Activated CD4-positive, alpha-beta T cell treated with anti-CD3 and anti-CD28 coated beads, Interleukin-2, amount 50 U/mL, for 24 hours (primary cell): ENCODE measurements at places on chromosomes 7 and 10.

DNA sequence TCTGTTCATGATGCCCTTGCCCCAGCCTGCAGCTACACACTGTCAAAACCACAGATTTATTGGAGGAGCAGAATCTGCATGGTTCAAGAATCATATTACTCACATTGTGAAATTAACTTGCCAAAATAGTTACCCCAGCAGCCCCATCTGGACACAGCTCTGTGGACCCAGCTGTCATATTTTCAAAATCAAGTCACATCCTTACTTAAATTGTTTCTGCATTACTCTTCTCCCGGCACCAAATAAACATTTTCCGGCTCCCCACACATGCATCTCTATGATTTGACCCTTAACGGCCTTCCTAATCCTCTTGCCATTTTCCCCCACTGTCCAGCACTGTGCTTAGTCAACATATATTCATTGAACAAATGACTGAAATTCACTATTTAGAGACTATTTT lies 43.8 kb upstream of the GPR26 start:
- DNase-seq, result no peak

GRCh38 chr7:150430465-150431085 lies 19.9 kb upstream of the GIMAP8 start:
- DNase-seq, result no peak

GRCh38 chr10:3571310-3571825 lies 213.6 kb downstream of the KLF6 start:
- DNase-seq, result no peak

DNA sequence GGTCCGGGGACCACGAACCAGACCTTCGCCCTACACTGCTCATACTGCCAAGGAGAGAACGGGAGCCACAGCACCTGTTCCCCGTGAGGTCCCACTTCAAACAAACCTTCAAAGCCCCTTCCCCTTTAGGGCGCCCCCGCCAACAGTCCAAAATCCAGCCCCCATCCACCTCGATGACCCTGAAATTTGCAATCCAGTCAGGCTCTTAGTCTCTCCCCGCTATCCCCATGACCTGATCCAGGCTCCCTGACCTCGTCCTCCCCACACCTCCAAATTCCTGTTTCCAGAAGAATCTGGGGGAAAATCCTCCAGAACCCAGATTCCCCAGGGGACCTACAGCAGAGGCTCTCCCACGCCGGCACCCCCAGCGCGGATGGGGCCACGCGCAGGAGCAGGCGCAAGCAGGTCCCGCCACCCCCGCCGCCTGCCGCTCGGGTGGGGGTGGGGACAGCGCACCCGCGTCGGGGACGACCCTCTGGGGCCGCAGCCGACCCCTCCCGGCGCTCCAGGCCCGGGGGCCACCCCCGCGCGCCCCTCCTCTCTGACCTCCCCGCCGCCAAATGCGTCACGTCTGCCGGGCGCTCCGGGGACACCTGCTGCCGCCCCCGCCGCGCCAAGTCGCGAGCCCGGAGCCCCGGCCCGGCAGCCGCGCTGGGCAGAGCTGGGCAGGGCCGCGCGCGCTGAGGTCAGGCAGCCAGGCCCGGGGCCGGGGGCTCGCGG lies 753 bp downstream of the CAMK2B start:
- DNase-seq, result no peak

- no peak for DNase-seq
These were observed 7.0 kb downstream of the AIMP2 start for GRCh38 chr7:6015917-6016652.

- DNase-seq, result no peak
These were observed 64.1 kb downstream of the CAV1 start for GRCh38 chr7:116588641-116589594.

DNA sequence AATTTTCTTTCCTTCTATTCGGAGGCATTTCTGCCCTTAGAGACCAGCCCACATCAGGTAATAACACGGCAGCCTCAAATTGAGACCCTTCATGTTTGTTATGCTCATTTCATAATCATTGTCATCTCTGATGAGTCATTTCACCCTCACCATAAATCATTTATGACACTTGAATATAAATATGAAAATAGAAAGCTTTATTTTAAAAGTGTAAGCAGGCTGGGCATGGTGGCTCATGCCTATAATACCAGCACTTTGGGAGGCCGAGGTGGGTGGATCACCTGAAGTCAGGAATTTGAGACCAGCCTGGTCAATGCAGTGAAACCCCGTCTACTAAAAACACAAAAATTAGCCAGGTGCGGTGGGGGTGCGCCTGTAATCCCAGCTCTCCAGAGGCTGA lies 57.4 kb upstream of the EGFR start:
- no peak for DNase-seq

- DNase-seq, result no peak
These were observed 116.3 kb upstream of the CSTF2T start for GRCh38 chr10:51815723-51816122.

GRCh38 chr7:84187813-84188510 lies 6.6 kb downstream of the SEMA3A start:
- no peak for DNase-seq
